ENCODE measurements at places on chromosomes 16 and 17.

DNA sequence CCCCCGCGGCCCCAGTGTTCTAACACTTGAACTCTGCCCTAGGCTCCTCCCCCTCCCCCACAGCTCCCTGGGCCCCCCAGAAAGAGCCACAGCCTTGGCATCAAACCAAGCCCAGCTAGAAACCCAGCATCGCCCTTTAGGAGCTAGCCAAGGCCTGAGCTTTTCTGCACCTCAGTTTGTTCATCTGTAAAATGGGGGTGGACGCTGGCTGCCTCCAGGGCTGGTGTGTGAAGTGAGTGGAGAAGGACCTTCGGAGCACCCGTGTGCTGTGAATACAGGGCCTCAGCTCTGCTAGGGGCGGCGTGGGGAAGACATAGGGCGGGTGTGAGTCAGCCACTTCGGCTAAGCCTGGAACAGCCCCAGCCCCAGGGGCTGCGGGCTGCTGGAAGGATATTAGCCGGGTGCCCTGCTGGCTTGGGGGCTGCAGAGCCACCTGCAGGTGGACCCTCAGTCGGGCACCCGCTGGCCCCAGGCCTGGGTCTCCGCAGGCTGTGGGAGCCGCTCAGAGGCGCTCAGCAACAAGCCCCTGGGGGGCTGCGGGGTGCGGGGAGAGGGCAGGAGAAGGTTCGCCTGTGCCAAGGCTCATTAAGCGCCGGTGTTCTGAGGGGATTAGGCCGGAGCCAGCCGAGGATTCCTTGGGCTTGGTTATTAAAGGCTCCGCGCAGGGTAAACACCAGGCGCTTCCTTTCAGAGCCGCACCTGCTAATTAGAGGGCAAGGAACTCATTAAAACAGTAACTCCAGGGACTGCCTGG lies 217.0 kb upstream of the CIBAR2 start:
- DNase-seq = no peak

DNA sequence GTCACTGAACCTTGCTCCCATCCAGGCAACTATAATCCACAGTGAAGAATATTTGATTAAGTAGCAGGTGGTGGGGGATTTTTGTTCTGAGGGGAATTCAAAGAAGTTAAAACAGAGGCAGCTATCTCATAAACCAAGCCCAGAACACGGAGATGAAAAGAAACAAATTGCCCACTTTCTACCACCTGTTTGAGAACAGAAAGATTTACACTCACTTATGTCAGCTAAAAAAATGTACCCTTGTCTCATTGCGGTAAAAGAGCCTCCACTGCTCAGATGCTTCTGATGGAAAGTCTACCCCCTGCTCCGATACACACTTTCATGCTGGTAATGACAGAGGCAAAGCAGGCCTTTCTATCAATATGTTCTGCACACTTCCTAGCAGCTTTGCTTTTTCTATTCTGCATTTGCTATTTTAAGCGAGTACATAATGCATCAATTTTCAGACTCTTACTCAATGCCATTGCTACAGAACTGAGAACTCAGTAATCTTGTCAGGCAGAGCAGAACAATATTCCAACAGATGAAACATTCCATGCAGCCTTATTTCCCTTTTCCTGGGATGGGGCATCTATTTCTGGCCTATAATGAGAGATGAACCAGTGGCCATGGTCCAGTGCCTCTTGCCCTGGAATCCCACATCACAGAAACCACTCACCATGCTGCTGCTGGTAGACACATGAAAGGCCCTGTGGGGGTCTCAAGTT lies 29.0 kb downstream of the CDK5R1 start:
- no peak for DNase-seq

GRCh38 chr16:30398661-30399434 lies 3.6 kb downstream of the ZNF48 start:
- DNase-seq = no peak

- DNase-seq = no peak
Measured at GRCh38 chr16:52316241-52316640, 230.7 kb downstream of the TOX3 start.

- no peak for DNase-seq
Measured at GRCh38 chr16:83699817-83700216, 108.0 kb upstream of the HSBP1 start.

GRCh38 chr16:78256686-78257375 lies 157.4 kb downstream of the WWOX start:
- DNase-seq = no peak

DNA sequence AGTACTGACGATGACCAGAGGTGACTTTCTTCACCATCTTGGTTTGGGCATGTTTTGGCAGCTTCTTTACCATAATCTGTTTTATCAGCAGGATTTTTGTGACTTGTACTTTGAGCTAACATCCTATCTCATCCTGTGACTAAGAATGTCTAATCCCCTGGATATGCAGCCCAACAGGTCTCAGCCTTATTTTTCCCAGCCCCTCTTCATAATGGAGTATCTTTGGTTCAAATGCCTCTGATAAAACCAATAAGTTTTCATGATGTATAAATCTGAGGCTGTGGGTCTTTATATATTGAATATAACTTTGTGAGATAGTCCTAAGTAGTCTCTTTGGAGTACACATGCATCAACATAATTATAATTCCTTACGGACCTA lies 186.9 kb upstream of the WSB1 start:
- DNase-seq = no peak

- DNase-seq = no peak
Measured at GRCh38 chr17:36008998-36009665, 7.8 kb upstream of the CCL15 start.

- DNase-seq = no peak
Measured at GRCh38 chr16:79301051-79301450, 299.5 kb downstream of the MAF start.

DNA sequence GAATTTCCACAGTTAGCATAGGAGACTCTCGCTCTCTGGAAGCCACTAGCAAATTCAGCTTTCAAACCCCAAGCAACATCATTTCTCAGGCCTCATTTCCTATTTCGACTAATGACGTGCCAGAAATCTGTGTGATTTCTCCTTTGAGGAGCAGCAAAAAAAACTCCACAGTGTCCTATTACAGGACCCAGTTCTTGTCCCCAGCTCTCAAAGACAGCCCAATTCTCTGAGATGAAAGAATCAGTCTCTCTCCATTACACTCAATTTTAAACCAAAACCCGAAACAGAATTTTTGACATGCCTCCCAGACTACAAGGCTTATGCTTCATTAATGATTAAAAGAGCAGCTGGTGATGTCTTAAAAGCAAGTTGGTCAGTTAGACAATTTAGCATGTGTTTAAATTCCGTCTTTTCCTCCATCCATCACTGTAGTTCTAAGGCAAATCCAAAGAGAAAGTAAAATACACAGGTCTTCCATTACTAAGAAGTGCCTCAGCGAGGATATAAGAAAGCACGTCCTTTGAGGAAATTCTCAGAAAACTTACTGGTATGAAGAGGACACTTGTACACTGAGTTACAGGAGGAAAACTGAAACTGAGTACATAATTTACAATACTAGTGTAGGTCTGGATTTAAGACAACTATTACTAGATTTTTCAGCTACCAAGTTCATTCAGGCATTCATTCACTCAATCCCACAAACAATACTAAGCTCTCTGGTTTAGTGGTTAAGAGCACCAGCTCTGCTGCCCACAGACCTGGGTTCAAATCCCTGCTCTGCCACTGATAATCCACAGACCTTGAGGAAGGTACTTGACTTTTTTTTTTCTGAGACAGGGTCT lies 12.5 kb downstream of the TOM1L2 start:
- no peak for DNase-seq

DNA sequence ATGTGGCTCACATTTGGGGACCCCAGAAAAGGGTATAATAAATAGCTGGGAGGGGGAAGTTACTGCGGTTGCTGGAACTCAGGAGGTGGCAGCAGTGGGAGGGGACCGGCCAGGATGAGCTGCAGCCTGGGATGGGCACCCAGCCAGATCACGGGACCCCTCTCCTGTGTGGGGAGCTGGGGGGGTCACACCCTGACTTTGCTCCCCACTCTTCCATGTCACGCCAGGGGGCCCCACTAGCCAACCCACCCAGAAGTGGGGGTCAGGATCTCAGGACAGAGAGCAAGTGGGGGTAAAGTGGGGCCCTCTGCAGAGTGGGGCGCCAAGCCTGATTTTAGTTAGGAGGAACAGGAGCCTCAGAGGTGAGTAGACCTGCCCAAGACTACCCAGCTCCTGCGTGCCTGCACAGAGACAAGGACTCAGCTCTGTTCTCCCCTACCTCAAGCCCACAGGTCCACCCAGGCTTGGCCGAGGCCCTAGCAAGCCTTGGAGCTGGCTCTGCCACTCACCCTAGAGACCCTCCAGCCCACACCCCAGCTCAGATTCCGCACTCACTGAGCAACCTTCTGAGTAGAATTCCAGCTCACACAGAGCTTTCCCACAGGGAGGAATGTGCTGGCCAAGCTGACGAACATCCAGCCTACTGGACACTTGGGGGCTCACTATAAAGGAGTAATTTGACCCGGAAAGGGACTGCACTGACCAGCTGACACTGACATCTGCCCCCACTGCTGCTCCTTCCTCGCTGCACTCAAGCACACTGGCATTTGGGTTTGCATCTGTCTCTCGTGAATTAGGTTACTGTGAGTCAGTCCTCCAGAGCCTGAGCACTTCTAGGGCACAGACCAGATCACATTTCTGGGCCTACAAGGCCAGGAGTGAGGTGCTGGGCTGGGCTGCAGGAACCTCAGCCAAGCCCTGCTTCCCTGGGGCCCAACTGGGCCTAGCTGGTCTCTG lies 310.1 kb downstream of the C16orf95 start:
- DNase-seq = no peak

DNA sequence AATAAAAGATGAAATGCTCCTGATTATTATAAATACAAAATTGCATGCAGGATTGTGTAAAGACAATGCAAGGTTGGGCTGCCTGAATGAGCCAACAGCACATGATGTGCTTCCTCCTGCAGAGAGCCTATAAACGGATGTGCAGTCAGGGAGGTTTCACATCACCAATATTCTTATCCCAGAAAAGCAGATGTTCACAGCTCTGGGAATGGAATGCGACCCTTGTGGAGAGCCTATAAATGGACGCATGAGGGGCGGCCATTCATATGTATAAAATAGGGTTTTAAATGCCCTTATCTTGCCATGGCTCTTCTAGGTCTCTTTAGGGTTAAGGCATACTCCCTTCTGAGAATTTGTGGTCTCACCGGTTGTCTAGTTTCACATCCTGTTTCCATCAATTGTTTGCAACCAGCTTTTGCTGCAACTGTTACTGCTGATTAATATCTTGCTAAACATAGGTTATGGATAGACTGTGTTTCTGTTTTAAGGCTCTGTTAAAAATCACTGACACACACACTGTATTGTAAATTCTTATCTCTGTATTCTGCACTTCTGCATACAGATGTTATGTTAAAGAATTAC lies 31.9 kb downstream of the SLFN11 start:
- DNase-seq = no peak

GRCh38 chr17:66987059-66987616 lies 22.6 kb downstream of the CACNG4 start:
- DNase-seq = no peak

DNA sequence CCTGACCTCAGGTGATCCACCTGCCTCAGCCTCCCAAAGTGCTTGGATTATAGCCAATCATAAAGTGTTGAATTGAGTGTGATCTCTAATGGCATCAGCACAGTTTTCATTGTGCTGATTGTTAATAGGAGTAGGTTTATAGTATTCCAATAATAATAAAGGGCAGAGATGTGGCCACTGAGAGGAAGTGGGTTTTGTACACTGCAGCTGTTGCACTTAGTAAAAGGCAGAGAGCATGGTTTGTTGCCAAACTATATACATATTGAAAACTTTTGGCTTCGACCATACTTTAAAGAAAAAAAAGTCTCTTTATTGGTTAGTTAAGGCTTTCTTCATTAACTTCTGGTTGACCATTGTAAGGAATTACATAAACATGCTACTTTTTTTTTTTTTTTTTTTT lies 185.9 kb downstream of the CDK5R1 start:
- no peak for DNase-seq

DNA sequence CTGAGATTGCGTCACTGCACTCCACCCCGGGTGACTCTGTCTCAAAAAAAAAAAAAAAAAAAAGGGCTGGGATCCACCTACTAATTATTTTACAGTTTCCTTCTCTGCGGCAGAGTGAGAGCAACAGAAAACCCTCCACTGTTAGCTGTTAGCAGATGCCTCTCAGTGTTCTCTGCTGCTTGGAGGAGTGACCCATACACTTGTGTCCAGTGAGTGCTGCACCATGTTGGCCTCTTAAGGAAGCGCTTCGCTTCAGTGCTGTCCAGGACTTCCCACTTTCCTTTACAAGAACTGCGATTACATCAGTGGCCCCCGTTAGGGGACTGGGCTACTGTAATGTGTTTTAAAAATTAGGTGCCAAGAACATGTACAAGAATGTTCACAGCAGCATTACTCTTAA lies 18.4 kb upstream of the CLEC18B start:
- no peak for DNase-seq

- DNase-seq = no peak
Measured at GRCh38 chr16:11290102-11290893, 9.2 kb upstream of the PRM1 start.

- DNase-seq = no peak
Measured at GRCh38 chr16:2054543-2055245, 6.9 kb downstream of the TSC2 start.

GRCh38 chr17:79530361-79531105 lies 80.3 kb downstream of the RBFOX3 start:
- no peak for DNase-seq

GRCh38 chr16:78444-79150 lies 572 bp downstream of the MPG start:
- peak; percentile 61 for DNase-seq

DNA sequence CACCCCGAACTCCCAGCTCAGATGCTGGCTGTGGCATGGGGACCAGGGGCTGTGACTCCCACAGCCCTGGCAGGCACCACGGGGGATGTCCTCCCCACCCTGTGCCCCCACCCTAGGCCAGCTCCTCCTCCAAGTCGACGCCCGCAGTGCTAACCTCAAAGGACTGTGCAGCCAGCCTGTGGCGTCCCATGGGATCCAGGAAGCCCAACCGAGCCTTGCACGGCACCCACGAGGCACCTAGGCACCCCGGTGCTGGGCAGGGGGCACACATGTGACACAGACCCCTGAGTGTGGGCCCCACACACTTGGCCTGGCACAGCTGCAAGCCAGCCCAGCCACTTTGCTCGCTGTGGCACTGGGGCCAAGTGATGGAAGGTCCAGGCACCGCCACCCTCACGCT lies 3.9 kb downstream of the GCGR start:
- no peak for DNase-seq

DNA sequence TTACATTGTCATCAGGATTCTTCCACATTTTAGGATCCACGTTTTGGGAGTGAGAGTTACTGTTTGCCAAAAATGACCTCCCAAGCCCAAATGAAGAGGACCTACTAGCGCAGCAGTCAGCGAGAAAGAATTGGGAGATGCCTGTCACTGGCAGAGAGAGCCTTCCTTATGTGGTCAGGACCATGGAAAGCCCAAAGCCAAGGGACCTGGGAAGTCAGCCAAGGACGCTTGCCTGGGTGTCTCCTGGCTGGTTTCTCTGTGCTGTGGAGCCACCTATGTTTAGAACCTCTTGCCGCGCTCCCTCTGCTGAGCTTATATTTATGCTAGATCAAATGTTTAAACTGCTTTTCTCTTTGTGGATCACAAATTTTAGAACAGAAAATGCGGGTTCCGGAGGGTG lies 24.9 kb upstream of the RHBDL3 start:
- no peak for DNase-seq
